MV-4-11 (cell line): ENCODE measurements at places on chromosomes 4 and X.

DNA sequence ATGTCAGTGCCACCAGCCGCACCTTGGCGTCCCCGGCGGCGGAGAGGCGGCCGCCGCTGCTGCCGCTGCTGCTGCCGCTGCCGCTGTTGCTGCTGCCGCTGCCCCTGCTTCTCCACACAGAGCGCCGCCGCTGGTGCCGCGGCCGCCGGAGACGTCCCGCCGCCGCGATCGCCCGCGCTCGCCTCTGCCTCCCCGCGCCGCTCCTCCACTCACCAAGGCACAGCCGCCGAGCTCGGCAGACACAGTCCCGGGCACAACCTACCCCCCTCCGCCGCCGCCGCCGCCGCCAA lies at the start of gene PPP3CA:
TSS of gene PPP3CA (minus strand) at position 260 of the 290 bp plus-strand sequence.
- no peak for DNase-seq

DNA sequence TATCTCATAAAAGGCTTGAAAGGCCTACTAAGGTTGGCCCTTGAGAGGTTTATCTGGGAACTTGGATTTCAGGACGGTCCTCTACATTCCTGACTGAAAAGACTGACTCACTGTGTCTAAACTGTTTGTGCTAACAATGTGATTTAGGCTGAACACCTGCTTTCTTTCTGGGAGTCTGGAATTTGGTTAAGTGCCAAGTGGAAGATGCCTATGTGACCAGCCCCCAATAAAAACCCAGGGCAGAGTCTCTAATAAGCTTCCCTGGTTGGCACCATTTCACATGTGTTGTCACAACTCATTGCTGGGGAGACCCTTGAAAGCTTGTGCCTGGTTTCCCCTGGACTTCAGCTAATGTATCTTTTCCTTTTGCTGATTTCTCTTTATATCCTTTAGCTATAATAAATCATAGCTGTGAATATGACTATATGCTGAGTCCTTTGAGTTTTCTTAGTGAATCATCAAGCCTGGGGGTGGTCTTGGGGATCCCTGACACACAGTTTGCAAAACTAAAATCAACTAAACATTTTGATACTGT lies 55.1 kb downstream of the GPR82 start:
- DNase-seq, result no peak

- no peak for DNase-seq
Observed at GRCh38 chr4:181566490-181566889, 676.7 kb upstream of the TENM3 start.

- DNase-seq, result no peak
Observed at GRCh38 chrX:134969726-134970125, 21.1 kb upstream of the SMIM10 start.
